ENCODE measurements at places on chromosomes 7 and 10.

DNA sequence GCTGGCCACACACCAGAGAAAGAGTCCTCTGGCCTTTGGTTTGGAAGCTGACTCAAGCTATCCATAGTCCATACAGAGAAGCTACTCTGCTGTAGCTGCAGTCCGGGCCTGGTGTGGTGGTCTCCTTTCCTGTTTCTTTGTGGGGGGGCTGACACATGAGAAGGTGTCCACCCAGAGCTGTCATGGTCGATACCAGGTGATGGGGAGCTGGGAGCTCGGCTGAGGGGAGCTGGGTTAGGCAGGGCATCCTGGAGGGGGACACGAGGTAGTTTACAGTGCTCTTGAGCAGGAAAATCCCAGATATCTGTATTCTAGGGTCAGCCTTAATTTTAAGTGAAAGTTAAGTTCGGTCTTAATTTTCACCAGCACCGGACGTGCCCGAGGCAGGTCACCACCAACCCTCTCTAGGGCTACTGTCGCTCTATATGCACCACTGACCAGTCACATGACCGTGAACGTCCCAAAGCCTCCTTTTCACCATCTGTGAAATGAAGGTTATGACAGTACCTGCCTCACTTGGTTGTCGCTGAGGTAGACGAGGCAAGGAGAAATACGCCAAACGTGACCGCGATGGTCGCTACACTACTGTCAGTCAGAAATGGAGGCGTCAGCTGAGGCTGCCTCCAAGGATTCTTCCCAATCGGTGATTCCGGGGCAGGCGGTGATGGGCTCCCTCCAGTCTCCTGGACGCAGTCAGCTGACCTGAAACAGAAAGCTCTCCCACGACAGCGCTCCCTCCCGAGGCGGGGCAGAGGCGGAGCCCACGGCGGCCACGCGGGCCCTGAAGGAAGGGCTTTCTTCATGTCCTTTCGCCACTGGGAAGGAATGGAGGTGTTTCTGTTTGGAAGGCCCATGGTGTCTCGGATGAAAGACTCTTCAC, 69.4 kb upstream of the SHH start:
- DNase-seq, result no peak

GRCh38 chr10:38050212-38050611, 39.7 kb downstream of the ZNF33A start:
- DNase-seq, result no peak

- no peak for DNase-seq
These were observed 87.1 kb downstream of the ADAM22 start for GRCh38 chr7:88020953-88021665.

- DNase-seq, result no peak
These were observed 45.9 kb downstream of the MCMBP start for GRCh38 chr10:119826771-119827170.

GRCh38 chr7:28688651-28689050, 269.5 kb downstream of the TRIL start:
- no peak for DNase-seq

GRCh38 chr7:17206349-17206905, 92.0 kb upstream of the AHR start:
- no peak for DNase-seq

DNA sequence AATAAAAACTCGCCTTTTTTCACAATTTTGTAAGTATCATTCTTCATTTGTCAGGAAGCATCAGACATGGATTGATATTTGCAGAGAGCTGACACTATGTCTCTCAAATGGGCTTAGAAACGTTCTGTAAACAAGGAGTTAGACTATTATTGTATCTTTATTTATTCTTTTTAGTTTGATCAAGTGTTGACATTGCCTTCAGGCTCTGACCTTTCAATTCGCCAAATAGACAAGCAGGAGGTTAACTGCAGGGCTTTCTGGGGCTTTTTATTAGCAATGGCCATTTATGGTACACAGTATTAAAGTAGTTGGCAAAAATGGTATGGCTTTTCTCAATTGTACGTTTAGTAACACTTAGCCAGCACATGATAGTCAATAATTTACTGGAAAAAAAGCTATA, 221.7 kb downstream of the ZWINT start:
- DNase-seq, result no peak

GRCh38 chr7:1028044-1028770, 16.1 kb upstream of the GPR146 start:
- DNase-seq, result peak; percentile 92

GRCh38 chr10:126895214-126895781, 9.9 kb upstream of the DOCK1 start:
- DNase-seq, result no peak

DNA sequence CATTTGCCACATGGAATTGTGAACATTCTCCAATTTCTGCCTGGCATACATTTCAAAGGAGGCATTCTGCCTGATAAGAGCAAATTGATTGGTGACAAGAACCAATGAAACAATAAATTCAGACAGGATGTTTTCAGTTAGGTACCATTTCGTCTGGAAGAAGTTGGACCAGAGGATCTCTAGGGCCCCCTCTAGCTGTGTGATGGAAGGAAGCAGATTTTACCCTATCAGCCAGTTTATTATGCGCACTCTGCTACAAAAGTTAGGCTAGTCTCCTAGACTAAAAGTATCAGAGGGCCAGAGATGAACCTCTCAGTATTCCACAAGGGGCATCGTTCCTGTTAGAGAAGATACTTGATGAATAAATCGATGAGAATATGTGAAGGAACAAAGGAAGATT, 118.0 kb downstream of the BUB3 start:
- DNase-seq, result no peak

DNA sequence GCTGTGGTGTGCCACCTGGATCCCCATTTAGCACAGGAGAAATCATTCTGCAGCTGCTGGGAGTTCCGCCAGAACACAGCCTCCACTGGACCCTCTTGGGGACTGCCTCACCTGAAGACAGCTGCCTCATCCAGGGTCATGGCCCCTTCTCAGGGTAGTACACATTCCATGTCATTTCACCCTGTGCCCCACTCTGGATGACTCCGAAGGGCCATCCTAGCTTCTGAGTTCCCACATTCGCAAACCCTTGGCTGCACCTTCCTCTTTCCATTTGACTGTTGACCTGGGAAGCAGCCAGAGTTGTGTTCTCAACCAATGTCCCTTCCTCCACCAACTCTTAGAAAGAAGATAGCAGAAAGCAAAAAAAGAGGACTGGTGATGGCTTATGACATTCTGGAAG, 125.6 kb upstream of the TBX20 start:
- no peak for DNase-seq

- DNase-seq, result no peak
These were observed 22.0 kb downstream of the VWA2 start for GRCh38 chr10:114261076-114261475.

- no peak for DNase-seq
These were observed 13.3 kb upstream of the SLC16A12 start for GRCh38 chr10:89548673-89549072.

- no peak for DNase-seq
These were observed 126.2 kb downstream of the CCNY start for GRCh38 chr10:35462491-35462934.

GRCh38 chr10:100894589-100895294, 18.0 kb upstream of the SLF2 start:
- DNase-seq, result peak; percentile 42

DNA sequence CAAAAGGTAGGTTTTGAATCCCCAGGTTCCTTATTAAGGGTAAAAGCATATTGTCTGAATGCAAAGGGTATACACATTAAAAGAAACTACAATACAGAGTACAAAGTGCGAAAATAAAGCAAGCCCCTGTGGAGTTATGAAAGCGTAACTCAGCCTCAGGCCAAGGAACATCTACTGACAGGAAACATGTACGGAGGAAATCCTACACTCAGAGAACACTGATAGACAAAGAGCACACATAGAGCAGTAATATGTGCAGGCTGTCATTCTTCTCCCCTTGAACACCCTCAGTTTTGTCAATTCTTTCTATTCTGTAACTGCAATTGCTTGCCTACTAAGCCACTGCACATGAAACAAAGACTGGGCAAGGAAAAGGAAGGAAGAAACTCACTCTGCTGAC, 150.2 kb downstream of the DGKB start:
- no peak for DNase-seq

- DNase-seq, result no peak
These were observed 51.4 kb upstream of the EXOC4 start for GRCh38 chr7:133201470-133201869.

- no peak for DNase-seq
These were observed 83.0 kb upstream of the INSYN2A start for GRCh38 chr10:127279334-127279774.

GRCh38 chr10:110361800-110362456, 57.2 kb upstream of the SMNDC1 start:
- DNase-seq, result no peak

DNA sequence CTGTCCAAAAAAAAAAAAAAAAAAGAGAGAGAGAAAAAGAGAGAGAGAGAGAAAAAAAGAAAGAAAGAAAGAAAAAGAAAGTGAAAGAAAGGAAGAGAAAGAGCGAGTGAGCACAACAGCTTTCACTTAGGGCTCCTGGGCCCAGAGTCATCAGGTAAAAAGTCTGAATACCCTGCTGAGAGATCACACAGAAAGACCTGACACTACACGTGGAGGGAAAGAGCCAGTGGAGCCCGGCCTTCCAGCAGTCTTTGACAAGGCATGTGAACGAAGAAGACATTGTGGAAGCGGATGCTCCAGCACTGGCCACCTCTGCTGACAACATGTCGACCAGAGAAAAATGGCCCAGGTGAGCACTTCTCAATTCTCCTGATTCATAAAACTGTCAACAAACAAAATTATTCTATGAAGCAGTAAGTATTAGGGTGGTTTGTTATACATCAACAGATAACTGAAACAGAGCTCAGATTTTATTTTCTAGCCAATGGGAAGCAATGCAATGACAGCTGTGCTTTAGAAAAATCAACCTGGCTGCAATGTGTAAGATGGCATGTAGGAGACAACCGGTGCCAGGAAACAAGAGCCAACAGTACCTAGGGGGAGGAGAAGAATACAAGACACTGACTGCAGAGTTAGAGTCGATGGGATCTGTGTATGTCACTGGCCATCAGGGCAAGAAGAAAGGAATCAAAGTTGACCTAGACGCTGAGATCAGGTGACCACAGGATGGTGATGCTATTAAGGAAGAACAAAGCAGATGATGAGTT, 4.4 kb downstream of the RNF216 start:
- no peak for DNase-seq

DNA sequence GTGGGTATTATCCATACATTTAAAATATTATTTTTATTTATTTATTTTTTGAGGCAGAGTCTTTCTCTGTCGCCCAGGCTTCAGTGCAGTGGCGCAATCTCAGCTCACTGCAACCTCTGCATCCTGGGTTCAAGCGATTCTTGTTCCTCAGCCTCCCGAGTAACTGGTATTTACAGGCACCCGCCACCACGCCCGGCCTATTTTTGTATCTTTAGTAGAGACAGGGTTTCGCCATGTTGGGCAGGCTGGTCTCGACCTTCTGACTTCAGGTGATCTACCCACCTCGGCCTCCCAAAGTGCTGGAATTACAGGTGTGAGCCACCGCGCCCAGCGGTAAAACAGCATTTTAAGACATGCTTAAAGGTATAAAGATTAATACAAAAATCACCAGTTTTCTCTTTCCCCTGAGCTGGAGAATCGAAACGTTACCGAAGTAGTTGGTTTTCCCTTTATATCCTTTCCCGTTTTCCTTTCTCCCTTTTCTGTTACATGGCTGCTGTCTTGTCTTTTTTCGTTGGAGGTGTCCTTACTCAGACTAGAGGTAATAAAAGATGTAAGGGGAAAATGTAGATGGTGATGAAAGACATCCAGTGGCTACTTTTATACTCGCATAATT, 1.7 kb downstream of the ARL5B start:
- no peak for DNase-seq

GRCh38 chr7:123916240-123916724, 8.8 kb upstream of the SPAM1 start:
- DNase-seq, result no peak

- no peak for DNase-seq
These were observed 453.4 kb upstream of the NFE2L3 start for GRCh38 chr7:25698451-25699113.

- DNase-seq, result no peak
These were observed 339.2 kb downstream of the ZNF716 start for GRCh38 chr7:57789130-57789529.

DNA sequence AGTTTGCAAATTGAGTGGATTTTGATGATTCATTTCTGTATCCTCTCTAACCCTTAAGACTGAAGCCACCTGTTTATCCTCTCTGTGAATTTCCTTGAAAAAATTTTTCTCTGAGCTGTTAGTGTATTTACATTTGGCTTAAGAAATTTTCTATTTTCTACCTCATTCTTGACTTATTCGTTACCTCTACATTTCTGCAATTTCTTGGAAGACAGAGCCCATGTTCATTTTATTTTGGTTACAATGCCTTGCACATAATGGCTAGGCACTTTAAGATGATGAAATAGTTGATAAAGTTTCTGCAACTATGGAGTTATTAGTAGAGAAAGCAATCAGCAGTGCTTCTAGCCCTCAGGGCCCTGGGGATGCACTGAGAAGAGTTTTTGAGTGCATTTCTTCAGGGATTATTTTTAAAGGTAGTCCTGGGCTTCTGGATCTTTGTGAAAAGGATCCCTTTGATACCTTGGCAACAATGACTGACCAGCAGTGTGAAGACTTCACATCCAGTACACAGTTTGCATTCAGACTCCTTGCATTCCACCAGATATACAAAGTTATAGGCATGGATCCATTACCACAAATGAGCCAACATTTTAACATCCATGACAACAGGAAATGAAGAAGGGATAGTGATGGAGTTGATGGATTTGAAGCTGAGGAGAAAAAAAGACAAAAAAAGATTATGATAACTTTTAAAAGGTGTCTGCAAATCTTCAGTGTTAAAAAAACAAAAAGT, 68.2 kb downstream of the CH25H start:
- DNase-seq, result no peak

DNA sequence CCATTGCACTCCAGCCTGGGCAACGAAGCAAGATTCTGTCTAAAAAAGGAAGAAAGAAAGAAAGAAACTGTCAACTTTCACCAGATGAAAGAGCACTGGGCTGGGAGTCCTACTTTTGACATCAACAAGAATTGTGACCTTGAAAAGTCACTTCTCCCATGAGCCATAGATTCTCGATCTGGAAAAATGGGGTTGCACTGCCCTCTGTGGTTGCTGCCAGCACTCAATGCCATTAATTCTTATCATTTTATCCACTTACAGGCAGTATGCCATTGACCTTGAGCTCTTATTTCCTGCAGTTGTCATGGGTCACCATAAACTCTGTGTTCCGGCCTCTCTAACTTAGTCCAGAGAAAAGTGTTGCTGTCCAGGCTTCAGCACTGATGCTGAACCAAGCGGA, 137.2 kb downstream of the NOC3L start:
- DNase-seq, result no peak
